Activated CD8-positive, alpha-beta memory T cell treated with anti-CD3 and anti-CD28 coated beads, Interleukin-2, amount 50 U/mL, for 4 hours (primary cell): ENCODE measurements at places on chromosomes 4 and X.

DNA sequence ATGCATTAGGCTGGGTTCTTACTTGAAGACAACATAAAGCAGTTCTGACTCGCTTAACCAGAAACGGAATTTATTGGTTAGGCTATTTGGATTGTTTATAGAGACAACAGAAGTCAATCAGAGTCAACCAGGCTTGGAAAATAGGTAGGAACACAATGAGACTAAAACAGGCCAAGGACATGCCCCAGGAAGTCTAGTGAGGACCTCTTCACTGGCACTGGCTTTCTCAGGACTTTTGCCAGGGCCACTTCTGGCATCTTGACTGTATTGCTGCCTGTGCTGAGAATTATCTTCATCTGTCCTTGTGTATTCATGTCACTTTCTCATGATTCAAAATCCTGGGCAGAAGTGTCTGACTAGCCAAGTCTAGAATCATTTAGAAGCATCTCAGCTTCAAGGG lies 19.6 kb downstream of the PGAM4 start:
- no peak for DNase-seq

DNA sequence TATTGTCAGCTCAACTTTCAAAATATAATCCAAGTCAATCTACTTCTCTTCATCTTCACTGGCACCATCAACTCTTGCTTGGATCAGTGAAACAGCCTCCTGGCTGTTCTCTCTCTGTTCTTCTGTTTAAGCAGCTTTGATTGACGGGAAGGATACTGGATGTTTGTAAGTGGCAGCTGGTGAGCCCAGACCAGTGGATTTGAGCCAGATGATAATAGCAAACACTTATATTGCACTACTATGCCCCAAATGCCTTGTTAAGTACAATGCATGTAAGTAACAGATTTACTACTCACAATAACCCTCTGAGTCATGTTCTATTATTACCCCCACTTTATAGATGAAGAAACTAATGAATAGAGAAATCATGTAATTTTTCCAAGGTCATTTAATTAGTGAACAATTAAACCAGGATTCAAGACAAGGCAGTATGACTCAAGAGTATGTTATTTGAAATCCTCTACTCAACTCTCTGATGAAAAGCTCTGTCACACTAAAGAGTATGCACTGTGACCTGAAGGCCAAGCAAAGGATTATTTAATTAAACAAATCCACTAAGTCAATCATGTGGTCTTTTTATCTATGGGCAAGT lies 44.8 kb downstream of the SPANXN3 start:
- no peak for DNase-seq

- no peak for DNase-seq
These were observed 3.9 kb upstream of the TRIM60 start for GRCh38 chr4:165027762-165028402.

GRCh38 chr4:114386637-114387233 lies 211.9 kb upstream of the UGT8 start:
- DNase-seq, result no peak

- no peak for DNase-seq
These were observed 557.7 kb upstream of the TENM3 start for GRCh38 chr4:181685461-181685860.

DNA sequence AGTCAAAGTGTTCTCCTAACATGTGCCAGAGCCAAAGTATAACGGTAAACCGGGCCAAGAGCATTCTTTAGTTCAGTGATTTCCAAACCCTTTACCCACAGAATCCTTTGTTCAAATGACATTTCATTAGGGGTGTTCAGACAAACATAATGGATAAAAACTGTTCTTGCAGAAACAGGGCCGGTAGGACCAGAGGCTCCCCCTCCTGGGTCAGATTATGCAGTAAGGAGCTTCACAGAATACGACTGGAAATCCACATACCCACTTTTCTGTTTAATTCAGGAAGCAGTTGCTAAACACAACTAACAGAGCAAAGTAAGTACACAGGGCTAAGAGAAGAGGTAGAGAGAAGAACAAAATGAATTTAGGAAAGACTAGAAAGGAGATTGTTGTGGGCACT lies 46.6 kb upstream of the TMEM184C start:
- DNase-seq, result no peak

- DNase-seq, result no peak
These were observed 16.9 kb upstream of the TMEM271 start for GRCh38 chr4:592825-593520.

DNA sequence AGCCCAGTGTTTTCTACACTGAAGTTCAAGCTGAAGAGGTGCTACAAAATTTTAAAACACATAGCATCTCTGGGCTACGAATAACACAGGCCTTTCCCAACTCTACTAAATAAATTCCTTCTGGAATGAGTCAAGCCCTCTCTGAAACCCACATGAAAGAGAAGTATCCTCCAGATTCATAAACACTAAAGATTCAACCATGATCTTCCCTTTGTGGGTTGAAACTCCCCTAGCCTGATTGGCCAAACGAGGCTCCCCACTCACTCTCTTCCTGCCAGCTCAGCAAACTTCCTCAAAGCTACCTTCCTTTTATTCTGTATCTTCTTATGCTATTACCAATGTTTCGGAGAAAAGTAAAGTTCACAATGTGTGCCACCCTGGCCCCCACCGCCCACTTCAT lies 95.4 kb downstream of the NKX6-1 start:
- no peak for DNase-seq

- no peak for DNase-seq
These were observed 121.5 kb downstream of the ANK2 start for GRCh38 chr4:113170805-113171468.

GRCh38 chr4:24655971-24656370 lies 71.6 kb upstream of the DHX15 start:
- no peak for DNase-seq

- no peak for DNase-seq
These were observed at the start of gene PDCL2 for GRCh38 chr4:55592014-55592413. Gene PDCL2 (minus strand): TSS chr4:55592245. CDS start chr4:55592109, 136 bp downstream.

DNA sequence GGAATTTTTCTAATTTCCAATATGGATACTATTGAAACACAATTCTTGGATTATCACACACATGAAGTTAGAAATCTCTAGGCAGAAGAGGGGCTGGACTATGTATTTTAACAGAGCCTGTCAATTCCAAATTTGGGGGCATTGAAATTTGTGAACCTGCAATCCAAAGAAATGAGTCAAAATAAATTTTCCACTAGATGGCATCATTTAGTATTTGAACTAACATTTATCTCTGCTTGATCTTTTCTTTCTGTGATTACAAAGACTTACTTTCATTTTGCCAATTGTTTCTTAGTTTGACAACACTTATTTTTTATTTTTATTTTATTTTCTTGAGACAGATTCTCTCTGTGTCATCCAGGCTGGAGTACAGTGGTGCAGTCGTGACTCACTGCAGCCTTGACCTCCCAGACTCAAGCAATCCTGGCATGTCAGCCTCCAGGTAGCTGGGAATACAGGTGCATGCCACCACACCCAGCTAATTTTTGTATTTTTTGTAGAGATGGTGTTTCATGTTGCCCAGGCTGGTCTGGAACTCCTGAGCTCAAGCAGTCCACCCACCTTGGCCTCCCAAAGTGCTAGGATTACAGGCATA lies 2.7 kb upstream of the PYURF start:
- DNase-seq, result no peak

- no peak for DNase-seq
These were observed 2.1 kb upstream of the CLCN3 start for GRCh38 chr4:169618286-169618685.

DNA sequence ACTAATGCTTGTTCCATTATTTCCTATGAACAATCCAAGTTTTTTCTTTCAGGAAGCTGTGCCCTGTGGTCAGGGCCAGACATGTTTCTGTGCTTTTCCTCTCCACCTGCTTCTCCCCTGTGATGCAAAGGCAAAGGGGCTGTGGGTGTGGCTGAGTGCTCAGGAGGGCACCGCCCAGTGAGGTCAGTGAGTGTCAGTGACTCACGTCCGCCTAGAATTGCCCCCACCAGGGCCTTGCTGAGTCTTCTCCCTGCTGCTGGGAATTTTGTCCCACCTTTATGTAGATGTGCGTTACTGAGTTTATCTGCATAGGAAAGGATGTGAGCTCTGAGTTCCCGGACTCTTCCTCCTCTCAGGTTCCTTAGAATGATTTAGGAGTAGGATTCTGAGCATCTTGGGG lies 283.2 kb downstream of the DCHS2 start:
- no peak for DNase-seq

GRCh38 chr4:47690611-47691010 lies 147.3 kb downstream of the CORIN start:
- no peak for DNase-seq

DNA sequence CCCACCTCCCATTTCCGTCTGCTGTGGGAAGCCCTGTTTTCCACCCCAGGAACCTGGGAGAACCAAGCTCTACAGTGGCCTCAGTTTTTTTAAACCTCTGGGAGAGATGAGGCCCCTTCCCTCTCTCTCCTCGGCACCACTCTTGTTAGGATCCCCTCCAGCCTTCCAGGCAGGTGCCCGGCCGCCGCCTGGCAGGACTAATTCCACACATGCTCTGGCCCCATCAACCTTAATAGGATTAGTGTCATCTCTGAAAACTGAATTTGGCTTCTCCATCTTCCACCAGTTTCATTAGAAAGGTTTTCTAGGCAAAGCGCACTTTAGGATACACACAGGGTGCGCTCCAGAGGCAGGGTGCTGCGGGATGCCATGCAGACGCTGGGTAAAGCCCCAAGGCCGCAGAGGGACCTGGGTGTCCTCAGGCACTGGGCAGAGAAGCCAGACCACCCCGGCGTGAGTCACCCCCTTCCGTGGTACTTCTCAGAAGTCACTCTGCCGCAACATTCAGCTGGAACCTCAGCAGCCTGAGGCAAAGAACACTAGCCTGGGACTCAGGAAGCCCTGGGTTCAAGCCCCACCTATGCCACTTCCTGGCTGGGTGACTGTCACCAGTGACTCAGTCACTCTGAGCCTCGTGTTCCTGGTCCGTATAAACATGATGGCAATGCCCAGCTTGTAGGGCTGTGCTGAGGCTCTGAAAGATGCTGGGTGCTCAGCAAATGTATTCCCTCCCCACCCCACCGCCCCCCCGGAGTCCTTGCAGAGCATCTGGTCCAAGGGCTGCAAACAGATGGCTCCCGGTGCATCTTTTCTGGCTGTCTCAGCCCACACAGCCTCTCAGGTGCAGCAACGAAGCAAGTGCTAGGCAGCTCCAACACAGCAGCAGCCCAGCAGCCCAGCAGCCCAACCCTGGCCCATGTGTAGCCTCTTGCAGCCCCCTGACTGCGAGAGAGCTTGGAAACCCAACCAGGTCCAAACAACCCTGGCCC lies 29.1 kb downstream of the PPP2R2C start:
- DNase-seq, result no peak

- DNase-seq, result no peak
These were observed 7.0 kb downstream of the PRSS12 start for GRCh38 chr4:118345813-118346212.

DNA sequence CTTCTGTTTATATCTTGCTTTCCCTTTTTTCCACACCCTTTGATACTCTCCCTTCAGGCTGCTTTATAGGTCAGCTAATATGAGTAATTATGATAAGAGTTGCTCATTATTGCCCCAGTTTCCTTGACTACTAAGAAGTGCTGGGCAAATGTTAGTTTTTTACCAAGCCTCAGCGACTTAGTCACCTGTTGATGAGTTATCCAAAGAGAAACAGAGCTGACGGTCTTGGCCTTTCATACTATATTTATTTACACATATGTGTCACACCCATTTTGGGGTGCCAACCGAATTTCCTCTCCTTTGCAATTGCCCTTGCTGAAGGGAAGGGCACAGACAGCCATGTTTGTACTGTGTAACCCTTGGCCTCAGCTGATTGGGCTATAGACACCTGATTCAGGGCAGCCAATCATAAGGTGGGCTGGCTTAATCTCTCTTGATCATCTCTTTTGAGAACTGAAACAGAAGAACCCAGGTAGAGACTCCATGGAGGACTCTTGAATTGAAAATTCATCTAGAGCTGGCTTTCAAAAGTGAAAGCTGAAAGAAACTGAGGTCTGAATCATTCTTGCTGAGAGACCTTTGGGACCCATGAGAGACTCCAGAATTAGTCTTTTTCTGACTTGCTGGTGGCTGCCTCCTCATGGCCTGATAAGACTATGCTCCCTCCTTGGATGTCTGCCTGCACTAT lies 111.7 kb upstream of the RPS6KA3 start:
- DNase-seq, result no peak

DNA sequence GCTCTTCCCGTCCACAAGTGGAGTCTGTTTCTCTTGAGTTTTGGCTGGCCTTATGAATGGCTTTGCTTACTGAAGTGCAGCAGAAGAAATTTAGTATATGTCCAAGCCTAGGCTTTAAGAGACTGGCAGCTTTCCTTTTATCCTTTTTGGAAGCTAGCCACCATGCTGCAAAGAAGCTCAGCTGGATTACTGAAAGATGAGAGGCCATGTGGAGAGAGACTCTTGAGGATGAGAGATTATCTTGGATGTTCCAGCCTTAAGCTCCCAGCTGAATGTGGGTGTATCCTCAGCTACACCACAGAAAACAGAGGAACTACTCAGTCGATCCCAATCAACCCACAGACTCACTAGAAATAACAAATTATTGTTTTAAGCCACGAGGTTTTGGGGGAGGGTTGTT lies 12.5 kb downstream of the CCNG2 start:
- DNase-seq, result no peak

GRCh38 chr4:2827071-2827873 lies 16.4 kb upstream of the ADD1 start:
- DNase-seq, result no peak

DNA sequence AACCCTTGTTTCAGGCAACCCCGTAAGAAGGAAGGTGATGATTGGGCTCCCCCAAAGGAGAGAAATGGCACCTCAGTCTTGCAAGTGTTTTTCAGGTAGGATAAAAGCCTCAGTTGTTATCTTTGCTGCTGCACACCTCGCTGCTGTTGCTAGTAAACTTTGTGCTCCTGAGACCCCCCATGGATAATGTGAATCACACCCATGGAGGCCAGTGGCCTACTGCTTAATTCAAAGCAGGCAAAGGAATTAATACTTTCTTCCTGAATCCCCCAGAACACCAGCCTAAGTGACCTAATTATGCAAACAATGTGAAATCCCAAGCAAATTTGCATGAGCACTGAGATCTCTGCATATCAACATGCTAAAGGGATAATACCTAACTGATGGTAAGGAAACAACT lies 337.5 kb downstream of the GRIA2 start:
- no peak for DNase-seq

DNA sequence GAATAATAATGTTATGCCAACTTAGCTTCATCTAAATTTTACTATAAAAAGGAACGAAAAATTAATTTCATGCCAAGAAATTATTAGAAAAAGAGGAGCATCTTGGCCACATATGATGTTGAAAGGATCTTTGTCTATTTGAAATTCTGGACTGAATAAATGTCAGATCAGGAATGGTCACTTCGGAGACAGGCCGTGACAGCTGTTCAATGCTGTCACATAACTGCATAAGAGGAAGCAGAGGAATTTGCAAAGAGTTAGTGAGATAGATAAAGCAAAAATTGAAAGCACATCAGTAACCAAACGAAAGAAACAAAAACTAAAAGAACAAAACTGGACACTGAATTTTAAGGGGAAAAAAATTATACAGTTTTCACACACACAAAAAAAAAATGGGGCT lies 100.9 kb downstream of the GASK1B start:
- no peak for DNase-seq

DNA sequence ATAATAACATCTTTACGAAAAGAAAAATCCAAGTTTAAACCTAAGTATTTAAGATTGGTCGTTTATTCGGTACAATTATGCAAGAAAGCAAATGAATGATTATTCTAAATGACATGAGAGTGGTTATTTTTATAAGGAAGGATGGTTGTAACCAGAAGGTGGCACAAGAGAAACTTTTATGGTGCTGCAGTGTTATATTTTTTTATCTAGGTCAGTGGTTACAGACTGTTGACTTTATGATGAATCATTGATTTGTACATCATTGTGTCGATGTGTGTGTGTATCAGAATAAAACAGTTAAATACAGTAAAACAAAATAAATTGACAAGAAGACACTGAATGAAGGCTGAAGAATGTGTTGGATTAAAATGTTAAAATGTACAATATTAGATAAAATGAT lies 9.8 kb downstream of the DCAF8L2 start:
- DNase-seq, result no peak
